ENCODE measurements at places on chromosomes 1 and 21.

GRCh38 chr1:166297993-166298392 is 131.2 kb upstream of the FAM78B start:
- DNase-seq = no peak

GRCh38 chr1:229913489-229913888 is 153.5 kb upstream of the GALNT2 start:
- no peak for DNase-seq

DNA sequence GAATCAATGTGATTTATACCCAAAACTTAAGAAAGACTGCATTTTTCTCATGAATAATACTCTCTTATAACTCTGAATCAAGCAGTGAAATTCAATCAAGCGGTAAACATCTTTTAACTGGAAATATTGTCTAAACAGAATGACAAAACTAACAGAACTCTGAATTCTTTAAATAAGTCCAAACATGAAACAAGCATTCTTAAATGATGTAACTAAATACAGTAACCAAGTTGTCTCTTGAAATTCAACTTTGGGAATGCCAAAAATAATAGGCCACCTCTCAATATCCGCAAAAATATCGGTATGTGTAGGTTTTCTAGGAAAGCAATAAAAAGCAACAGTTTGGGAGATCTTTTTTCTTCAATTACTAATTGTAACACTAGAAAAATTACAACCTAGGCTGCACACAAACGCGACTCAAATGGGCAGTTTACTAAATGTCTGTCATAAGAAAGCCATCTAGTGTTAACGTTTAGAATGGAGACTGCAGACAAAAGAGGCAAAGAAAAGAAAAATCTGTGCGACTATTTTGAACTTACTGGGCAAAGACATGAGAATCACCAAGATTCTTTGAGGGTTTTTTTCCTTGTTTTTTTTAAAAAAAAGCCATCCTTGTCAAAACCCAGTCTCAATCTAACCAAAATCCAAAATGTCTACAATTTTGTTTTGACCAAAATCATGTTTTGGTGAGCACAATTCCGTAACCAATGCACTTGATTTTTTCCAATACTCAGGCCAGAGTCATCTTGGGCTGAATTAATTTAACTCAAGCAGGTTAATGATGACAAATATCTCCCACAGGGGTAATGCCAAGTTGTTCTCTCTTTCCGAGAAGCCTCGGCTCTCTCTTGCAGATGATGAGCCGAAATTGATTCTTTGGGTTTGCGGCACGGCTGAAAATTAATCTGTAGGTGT is 1.3 kb downstream of the SIPA1L2 start:
- DNase-seq = peak; percentile 15

DNA sequence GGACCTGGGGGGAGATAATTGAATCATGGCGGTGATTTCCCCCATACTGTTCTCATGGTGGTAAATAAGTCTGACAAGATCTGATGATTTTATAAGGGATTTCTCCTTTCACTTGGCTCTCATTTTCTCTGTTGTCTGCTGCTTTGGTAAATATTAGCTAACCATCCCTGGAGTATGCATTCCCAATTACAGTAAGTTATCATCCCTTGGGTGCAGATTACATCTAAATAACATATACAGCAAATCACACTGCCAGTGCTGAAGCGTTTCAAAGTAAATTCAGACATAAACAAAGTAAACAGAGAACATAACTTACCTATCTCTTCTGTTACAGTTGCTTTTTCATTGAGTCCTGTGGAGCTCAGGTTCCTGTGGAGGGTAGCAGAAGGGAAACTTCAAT is 38.6 kb upstream of the IGSF3 start:
- no peak for DNase-seq

DNA sequence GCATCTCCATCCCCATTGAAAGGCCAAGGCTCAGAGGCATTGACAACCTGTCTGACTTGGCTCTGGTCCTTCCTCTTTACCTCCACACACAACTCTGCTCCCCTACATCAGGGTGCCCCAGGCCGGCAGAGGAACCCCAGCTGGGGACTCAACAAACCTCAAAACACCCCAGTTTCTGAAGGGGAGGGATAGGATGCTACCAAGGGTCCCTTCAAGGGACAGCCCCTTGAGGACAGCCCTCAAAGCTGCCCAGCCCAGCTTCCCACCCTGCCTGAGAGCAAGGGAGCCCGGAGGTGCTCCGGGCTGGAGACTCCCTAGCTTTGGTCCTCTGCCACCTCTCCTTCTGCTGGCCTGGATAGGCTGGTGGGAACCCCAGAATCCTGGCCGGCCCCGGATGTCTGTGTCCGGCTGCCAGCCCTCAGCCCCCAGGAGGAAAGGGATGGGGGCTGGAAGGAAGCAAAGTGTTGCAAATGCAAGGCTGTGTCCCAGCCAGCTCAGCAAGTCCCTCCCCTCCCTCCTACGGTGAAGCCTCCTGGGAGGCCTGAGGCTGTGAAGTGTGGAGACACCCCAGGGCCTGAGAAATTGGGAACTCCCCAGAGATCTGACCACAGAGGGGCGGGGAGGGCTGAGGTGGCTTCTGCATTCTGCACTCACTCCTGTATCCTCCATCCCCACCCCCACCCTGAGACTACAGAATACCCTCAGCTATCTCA is 1.1 kb upstream of the MARCKSL1 start:
- peak; percentile 39 for DNase-seq

- DNase-seq = no peak
Observed at GRCh38 chr1:16258591-16259135, 21.7 kb upstream of the CPLANE2 start.

DNA sequence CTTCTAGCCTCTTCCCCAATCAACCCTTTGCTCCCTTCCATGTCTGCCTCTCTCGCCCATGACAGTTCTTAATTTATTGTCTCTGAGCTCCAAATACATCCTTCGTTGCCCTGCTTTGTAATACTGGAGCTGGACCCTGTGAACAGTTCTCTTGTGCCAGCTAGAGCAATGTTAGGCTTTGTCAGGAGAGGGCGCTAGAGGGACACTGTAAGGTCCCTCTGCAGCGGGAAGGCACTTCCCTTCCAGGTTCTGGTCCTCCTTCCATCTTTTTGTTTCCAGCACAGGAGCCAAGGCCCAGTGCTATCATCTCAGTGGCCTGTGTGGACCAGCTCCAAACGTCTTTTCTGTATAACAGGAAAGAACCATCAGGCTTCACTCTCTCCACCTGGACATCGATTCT is 95.9 kb downstream of the PTPRU start:
- no peak for DNase-seq

GRCh38 chr1:248811514-248812490 is 13.9 kb downstream of the SH3BP5L start:
- no peak for DNase-seq

- no peak for DNase-seq
Observed at GRCh38 chr1:159088546-159089183, 12.1 kb upstream of the AIM2 start.

DNA sequence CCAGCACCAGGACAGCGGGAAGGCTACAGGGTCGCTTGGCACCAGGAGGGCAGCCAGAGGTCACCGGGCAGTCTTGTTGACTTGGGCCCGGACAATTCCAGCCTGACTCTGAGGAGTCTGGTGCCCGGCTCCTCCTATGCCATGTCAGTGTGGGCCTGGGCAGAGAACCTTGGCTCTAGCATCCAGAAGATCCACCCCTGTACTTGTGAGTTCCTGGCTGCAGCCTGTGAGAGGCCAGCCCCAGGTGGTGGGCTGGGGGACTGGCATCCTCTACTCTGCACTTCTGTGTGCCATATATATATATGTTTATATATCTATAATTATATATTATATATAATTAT is 11.6 kb upstream of the PTPN7 start:
- no peak for DNase-seq

DNA sequence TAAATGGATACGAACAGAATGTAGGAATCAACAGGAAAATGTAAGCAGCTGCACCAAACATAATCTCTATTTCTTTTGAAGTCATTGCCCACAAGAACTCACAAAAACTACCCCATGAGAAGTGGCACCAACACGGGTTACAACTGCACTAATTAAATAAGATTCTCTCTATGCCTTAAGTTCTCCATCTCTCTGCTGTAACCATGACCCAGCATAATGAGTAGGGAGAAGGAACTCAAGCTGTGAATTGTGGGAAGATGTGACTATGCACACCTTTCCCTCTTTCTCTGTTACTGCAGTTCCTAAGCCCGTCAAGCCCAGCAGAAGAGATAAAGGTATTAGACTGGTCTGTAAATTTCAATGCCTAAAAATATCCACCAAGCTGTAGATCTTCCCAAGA is 614.0 kb downstream of the USP25 start:
- DNase-seq = no peak

DNA sequence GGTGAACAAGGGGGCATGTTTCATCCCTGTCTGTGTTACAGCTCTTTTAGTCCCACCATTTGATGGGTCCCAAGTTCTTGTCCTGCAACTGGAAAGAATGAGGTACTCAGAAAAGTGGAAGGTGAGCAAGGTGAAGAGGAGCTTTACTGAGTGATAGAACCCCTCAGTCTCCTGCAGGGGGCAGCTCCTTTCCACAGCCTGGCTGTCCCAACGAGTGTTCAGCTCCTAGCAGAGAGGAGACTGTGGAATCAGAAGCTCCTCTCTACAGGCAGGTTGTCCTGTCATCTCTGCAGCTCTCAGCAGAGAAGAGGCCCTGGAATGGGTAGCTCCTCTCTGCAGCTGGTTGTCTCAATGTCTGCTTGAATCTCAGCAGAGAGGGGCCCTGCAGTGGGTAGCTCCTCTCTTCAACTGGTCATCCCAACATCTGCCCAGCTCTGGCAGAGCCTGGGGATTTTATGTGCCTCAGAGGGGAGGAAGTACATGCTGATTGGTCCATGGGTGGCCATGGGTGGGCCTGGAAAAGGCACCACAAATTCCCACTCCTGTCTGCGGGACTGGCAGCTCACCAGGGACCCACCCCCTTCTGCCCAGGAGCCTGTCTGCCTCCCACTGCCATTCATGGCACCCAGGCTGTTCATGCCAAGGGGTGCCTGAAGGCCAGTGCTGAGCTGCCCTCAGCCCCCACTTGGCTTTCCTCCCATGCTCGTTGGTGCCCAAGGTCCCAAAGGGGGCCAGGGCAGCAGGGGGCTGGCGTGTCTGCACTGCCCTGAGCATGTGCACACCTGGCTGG is 25.7 kb downstream of the LDLRAD1 start:
- no peak for DNase-seq

GRCh38 chr21:32916522-32917099 is 109.1 kb upstream of the OLIG2 start:
- DNase-seq = no peak

DNA sequence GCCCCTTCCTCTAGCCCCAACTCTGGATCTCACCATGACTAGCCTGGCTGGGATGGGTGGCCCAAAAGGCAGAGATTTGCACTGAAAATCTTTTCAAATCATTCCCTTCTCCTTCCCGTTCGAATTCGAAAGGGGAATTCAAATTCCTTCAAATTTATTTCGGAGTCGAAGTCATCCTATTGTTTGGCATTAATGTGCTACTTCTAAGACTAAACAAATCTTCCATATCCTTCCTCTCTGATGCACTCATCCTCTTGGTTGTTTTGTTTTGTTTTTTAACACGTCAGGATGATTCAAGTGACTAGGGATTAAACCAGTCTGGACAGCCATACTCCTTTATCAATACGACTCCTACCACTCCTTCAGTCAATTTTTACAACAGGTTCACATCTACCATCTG is 95.5 kb upstream of the SGIP1 start:
- no peak for DNase-seq

DNA sequence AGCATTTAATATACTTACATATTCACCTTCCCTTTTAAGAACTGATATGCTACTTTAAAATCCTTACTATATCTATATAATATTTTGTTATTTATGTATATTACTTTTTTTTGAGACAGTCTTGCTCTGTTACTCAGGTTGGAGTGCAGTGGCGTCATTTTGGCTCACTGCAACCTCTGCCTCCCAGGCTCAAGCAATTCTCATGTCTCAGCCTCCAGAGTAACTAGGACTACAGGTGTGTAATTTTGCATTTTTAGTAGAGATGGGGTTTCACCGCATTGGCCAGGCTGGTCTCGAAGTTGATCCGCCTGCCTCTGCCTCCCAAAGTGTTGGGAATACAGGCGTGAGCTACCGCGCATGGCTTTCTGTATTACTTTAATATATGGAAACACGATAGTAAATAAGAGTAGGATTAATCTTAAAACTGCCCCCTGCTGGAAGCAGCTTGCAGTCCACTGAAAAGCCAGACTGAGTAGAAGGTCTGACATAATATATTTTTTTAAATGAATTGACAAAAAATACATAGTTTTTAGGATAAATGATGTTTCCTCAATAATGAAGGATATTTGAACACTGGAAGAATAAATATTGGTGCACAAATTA is 24.4 kb downstream of the RCAN3 start:
- DNase-seq = peak; percentile 41

DNA sequence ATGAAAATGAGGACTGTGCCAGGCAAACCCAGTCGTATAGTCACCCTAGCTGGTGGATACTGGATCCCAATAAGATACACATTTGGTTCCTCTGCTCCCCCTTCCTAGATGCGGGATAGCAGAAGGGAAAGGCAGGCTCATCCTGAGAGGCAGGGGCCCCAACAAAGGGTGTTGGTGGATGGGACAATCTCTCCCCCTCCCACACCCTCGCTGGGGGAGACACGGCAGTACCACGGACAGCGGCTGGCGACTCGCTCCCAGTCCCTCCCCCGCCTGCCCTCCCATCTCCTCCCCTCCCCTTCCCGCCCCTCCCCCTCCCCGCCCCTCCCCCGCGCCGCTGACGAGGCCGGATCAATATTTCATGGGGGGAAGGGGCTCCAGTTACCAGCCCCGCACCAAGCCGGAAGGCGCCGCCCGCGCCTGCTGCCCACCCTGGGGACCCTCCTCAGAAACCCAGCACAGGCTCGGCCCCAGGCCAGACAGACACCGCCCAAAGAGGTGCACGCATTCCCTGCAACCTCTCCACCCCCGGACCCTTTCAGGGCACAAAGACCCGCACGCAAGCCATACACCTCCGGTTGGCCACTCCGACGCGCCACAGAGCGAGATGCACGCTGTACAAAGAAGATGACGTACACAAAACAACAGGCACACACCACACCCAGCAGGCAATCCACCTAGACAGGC is 11.5 kb downstream of the RIMS3 start:
- no peak for DNase-seq

GRCh38 chr1:81885291-81885690 is 84.6 kb downstream of the ADGRL2 start:
- DNase-seq = no peak

GRCh38 chr1:42035205-42035829 is 116.6 kb upstream of the HIVEP3 start:
- peak; percentile 84 for DNase-seq

- no peak for DNase-seq
Observed at GRCh38 chr1:3590139-3590763, 21.1 kb downstream of the MEGF6 start.

- no peak for DNase-seq
Observed at GRCh38 chr1:23796466-23797271, 3.9 kb downstream of the GALE start.

GRCh38 chr1:76269155-76269554 is 194.6 kb downstream of the ST6GALNAC3 start:
- DNase-seq = peak; percentile 10

DNA sequence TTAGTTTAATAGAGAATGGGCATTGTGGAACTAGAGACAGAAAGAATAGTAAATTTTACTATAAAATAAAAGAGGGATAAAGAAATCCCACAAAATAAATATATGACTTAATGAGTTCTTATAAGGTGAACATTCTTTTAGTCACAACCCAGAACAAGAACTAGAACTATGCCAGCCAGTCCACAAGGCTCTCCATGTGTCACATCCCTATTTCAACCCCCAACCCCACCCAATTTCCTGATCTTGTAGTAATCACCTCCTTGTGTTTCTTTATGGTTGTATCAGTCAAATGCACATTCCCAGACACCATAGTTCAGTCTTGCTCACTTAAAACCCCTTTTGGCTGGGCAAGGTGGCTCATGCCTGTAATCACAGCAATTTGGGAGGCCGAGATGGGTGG is 662.3 kb upstream of the CAMK1G start:
- DNase-seq = no peak

- DNase-seq = no peak
Observed at GRCh38 chr1:200520735-200521134, 99.8 kb downstream of the KIF14 start.
